ENCODE measurements at places on chromosomes 13 and 19.

DNA sequence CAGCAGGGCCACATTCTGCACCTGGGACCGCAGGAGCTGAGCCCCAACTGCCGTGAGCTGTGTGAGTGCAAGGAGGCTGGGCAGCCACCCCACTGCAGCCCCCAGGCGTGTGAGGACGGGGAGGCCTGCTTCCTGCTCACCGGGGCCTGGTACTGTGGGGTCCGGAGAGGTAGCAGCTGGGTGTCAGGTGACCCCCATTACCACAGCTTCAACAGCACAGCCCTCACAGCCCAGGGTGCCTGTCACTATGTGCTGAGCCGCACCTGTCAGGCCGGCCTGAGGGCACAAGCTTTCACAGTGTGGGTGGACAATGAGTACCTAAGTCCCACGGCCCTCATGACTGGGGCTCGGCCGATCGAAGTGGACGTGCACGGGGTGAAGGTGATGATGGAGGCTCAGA is 35.8 kb upstream of the FXYD3 start:
- DNase-seq = no peak

GRCh38 chr13:69793783-69794453 is 313.7 kb upstream of the ATXN8OS start:
- no peak for DNase-seq

GRCh38 chr13:112870051-112870331 is 99.0 kb upstream of the MCF2L start:
- no peak for DNase-seq

DNA sequence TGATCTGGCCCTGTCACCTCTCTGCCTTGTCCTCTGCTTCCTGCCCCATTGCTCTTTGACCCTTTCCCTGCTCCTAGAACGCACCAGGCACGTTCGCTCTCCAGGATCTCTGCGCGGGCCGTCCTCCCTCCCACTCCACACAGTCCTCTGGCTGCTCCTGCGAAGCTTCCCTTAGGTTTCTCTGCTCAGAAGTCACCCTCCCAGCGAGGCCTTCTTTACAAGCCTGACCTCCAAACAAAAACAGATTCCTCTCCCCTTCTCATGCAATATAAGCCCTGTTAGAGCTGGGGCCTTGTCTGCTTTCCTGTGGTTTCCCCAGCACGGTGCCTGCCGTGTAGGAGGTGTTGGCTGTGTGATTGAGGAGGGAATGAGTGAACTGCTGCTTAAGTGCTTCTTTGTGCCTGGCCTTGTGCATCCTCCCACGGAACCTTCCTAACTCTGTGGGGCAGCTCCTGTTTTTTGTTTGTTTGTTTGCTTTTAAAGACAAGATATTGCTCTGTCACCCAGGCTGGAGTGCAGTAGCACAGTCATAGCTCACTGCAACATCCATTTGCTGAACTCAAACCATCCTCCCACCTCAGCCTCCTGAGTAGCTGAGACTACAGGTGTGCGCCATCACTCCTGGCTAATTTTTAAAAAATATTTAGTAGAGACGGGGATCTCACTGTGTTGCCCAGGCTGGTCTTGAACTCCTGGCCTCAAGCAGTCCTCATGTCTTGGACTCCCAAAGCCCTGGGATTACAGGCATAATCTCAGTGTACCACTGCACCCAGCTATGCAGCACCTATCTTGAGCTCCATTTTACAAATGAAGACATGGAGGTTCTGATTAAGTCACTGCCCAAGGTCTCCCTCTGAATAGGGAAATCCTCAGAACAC is 82.0 kb downstream of the SIPA1L3 start:
- DNase-seq = no peak

DNA sequence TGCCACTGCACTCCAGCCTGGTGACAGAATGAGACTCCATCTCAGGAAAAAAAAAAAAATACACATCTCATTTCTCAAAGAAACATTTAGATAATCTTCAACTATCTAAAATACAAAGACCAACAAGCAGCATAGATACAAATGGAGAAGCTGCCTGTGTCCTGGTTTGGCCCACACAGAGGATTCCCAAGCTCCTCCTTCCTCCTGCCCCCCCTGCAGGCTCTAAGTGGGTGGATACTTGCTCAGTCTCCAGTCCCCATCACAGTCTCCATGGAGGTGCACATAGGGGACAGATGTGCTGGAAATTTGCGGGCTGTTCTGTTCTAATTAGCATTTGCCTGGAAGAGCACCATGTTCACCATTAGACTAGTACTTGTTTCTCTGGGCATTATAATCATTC is 59.9 kb downstream of the ABCC4 start:
- DNase-seq = no peak

DNA sequence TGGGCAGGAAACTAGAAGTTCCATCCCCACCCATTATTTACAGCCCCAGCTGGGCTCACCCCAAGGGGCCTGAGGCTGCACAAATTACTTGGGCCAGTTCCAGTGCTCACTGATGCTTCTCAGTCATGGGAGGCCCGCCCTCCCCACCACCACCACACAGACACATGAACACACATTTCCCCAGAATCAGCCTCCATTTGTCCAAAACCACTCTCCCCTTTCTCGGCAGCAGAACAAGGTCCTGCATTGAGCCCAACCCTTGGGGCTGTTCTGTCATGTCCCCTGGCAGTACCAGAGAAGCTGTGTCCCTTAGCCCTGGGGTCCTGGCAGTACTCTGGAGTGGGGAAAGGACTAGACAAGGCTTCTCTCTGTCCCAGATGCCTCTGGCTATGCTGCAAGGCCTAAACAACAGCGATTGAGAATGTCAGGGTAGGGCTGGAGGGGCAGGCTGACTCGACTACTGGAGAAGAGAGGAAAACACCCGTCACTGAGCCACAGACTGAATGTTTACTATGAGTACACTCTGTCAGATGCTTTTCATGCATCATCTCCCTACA is 21.8 kb downstream of the SAMD4B start:
- DNase-seq = no peak

GRCh38 chr19:2014731-2015607 is 545 bp downstream of the BTBD2 start:
- DNase-seq = no peak

DNA sequence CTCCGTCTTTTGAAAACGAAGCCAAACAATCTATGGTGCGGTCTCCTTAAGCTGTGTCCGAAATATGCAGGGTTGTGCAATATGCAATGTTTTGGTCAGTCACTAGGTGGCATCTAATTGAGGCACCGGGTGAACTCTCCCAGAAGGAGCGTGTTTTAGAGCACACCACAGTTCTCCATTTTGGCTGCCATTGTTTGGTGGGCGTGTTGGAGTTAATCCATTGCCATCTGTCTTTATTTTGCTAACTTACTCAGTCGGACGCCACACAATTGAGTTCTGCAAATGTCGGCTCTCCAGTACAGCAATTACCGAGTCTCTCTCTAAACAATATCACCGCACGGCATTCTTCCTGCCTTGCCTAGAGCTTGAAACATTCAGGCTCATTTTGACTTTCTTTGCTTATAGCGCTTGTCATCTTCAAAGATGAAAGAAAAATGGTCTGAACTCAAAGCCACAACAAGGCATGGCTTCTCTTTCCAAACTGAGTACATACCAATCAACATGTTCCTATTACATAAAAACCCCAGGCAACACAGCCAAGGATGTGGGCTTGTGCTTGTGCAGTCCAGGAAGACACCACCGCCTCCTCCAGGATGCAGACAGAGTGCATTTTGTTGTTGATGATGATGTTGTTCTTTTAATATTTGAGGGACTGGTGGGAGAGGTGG is 182.0 kb upstream of the SERP2 start:
- peak; percentile 23 for DNase-seq

- DNase-seq = no peak
These were observed at the start of gene ZNF560 for GRCh38 chr19:9498183-9498902. Gene ZNF560, minus strand, starts transcription at chr19:9498616. Its CDS starts 23,303 bp downstream, at chr19:9475313.

GRCh38 chr19:17311455-17312188 is 2.3 kb downstream of the DDA1 start:
- DNase-seq = no peak

DNA sequence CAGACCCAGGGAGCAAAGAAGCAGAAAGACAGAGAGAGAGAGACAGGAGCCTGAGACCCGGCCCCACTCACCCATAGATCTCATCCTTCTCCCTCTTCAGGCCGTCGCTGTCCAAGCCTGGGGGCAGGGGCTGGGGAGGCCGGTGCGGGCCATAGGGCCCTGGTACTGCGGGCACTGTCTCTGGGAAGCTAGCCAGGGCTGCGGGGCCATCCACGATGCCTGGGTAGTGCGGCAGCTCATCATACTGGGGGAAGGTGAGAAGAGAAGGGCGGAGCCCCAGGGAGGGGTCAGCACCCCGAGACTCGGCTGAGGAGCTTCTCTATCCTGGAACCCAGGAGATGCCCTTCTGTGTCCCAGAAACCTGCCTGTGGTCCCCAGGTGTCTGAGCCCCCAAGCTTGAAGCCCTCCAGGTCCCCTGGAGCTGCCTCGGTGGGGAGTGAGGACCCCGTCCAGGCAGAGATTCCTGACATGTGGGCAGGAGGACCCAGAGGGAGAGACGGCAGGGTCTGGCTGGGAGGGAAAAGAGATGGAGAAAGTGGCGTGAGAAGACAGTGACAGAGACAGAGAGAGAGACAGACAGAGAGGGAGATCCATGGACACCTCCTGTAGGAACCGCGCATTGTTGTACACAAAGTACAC is 2.1 kb downstream of the MEIS3 start:
- DNase-seq = no peak

GRCh38 chr13:97276862-97277269 is 54.7 kb downstream of the MBNL2 start:
- DNase-seq = no peak

- peak; percentile 52 for DNase-seq
These were observed 105.6 kb downstream of the RAB20 start for GRCh38 chr13:110455941-110456340.

- DNase-seq = no peak
These were observed 30.8 kb downstream of the PIN1 start for GRCh38 chr19:9865732-9866501.

DNA sequence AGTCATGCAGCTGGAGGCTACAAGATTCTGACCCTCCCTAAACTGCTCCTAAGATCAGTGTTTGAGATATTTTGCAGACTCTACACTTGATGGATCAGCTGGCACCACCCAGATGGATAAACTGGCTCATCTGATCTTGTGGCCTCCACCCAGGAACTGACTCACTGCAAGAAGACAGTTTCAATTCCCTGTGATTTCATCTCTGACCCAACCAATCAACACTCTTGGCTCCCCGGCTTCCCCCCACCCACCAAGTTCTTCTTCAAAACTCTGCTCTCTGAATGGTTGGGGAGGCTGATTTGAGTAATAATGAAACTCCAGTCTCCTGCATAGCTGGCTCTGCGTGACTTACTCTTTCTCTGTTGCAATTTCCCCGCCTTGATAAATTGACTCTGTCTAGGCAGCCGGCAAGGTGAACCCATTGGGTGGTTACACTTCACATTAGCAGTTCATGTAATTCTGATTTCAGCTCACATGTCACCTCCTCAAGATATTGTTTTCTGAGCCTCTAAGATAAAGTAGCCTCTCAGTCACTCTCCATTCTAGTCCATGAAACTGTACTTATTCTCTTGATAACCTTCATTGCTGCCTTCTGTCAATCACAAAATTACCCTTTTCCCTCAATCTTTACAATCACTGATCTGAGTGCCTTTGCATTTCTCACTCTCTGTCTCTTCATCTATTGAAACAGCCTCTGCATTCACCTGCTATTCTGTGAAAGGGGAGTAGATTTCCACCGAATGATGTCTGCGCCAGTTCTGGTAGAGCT is 9.9 kb upstream of the FPR3 start:
- no peak for DNase-seq

DNA sequence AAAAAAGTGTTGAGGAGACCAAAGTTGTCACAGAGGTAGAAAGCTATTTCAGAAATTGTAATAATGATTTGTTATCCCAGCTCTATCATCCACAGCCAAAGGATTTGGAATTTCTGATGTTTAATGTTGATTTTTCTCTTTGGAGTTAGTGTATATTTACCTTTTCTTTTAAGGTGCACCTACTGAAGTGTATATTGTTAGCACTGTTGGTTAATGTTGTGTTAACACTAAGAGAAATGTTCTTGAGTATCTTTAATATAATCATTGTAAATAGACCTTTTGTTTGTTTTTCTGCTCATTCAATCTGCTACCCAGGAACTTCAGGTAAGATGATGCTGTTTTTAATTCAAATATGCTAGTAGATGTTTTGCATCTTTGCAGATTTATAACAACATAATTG is 57.5 kb downstream of the ZAR1L start:
- DNase-seq = no peak

DNA sequence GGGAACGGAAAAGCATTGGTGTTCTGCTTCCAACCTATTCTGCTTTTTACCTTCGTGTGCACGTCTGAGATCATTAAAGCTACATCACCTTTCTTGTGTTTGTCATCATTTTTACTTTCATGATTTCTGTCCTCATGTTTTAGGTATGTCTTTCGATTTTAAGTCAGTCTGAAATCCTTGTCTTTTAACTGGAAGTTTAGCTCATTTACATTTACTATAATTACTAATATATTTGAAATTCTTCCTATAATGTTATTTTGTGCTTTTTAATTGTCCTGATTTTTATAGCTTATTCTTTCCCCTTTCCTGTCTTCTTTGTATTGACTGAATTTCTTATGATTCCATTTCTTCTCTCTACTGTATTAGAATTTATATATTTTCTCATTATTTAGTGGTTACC is 19.2 kb upstream of the ASPDH start:
- no peak for DNase-seq

DNA sequence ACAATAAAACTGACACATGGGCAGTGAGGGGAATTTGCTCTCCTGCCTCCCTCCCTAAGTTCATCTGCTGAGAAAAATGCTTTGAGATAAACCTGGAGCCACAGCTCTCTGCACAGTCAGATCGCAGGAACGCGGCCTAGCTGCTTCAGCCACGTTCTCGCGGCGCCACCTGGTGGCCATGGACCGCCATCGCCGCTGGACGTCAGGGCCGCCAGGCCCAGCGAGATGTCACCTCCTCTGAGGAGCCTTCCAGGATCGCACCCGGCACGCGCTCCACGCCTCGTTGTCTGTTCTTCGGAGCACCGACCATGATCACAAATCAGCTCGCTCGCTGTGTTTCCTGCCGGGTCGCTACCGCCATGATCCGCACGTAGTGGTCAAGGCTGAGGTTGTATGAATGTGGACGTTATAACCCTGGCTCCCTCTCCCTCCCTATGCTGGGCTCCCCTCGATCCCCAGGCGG is 20.6 kb upstream of the USP29 start:
- DNase-seq = peak; percentile 39

DNA sequence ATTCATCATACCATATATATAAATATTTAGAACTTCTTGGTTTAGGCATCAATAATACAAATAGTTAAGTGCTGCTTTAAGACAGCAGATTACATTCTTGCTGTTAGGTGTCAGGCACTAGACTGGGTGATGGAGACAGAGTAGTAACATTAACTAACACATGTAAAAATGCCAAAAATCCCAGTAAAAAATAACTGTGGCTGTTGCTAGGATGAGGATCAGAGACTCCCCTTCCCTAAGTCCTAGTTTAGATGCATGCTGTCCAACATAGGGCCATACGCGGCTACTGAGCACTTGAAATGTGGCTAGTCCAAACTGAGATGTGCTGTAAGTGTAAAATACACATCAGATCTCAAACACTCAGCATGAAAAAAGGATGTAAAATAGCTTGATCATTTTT is 94.7 kb downstream of the CDADC1 start:
- no peak for DNase-seq

Data from activated CD8-positive, alpha-beta memory T cell treated with anti-CD3 and anti-CD28 coated beads, Interleukin-2, amount 50 U/mL, for 4 hours (primary cell).